Stimulated activated CD8-positive, alpha-beta memory T cell treated with anti-CD3 and anti-CD28 coated beads, Interleukin-15, amount 100 ng/mL, for 4 hours (primary cell): ENCODE measurements at places on chromosomes 1 and 21.

DNA sequence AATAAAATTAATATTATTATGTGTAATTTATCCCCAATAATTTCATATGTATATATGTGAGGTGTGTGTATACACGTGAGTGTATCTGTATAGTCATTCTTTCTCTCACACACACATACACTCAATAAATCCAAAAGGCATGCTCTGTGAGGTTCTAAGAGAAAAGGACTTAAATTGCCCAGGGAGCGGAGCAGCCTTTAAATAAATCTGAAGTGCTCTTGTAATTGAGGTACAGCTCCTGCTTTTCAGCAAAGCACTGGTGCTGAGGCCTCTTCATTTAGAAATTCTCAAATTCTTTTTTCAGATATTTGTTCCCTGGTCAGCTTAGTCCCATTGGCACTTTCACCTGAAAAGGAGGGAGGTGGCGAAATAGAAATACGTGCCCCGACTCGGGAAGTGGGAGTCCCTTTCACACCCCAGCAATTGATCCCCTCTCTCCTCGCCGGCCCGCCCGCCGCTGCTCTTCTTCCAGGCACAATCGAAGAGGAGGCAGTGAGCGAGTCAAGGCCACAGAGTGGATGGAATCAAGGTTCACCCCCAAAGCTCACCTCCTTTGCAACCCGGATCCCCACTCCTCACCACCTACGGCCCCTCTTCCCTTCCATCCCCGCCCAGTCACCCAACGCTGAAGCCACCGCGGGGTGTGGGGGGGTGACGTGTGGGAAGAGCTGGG lies 944 bp downstream of the PLPPR5 start:
- DNase-seq, result no peak

- no peak for DNase-seq
Observed at GRCh38 chr1:114517348-114517747, 6.3 kb upstream of the TRIM33 start.

DNA sequence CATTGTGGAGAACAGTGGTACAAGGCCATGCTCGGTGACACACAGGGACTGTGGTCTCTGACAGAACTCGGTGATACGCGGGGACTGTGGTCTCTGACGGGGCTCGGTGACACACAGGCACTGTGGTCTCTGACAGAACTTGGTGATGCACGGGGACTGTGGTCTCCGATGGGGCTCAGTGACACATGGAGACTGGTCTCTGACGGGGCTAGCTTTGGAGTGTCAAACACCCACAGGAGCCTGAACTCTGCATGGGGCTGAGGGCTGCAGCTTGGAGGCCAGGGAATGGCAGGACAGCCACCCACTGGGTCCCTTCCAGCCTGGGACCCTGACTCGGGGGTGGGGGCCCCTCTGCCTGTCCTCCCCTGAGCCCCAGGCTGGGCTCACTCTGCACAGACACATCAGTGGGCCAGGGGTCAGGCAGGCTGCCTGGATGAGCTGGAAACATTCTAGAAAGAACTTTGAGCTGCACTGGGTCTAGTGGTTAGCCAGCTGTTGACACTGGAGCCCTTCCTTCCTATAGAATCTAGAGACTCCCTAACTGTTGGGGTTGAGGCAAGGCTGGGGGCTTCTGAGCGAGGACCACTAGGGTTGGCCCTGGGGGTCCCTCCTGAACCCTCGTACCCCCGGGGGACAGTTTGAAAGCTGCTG lies 49.8 kb downstream of the DISP3 start:
- DNase-seq, result no peak

GRCh38 chr1:31422505-31423319 lies 9.7 kb downstream of the SERINC2 start:
- DNase-seq, result peak; percentile 37

- peak; percentile 4 for DNase-seq
Observed at GRCh38 chr21:17688912-17689874, 76.5 kb upstream of the BTG3 start.

- no peak for DNase-seq
Observed at GRCh38 chr1:63041660-63042059, 257.7 kb downstream of the ATG4C start.

GRCh38 chr1:45370575-45370974 lies 30.3 kb upstream of the MUTYH start:
- no peak for DNase-seq

DNA sequence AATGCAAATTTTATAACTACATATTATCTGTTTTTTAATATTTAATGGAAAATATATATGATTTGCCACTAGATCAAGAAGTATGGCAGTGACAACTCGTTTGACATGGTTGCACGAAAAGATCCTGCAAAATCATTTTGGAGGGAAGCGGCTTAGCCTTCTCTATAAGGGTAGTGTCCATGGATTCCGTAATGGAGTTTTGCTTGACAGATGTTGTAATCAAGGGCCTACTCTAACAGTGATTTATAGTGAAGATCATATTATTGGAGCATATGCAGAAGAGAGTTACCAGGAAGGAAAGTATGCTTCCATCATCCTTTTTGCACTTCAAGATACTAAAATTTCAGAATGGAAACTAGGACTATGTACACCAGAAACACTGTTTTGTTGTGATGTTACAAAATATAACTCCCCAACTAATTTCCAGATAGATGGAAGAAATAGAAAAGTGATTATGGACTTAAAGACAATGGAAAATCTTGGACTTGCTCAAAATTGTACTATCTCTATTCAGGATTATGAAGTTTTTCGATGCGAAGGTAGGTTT lies 556 bp downstream of the IFI44 start:
- no peak for DNase-seq

DNA sequence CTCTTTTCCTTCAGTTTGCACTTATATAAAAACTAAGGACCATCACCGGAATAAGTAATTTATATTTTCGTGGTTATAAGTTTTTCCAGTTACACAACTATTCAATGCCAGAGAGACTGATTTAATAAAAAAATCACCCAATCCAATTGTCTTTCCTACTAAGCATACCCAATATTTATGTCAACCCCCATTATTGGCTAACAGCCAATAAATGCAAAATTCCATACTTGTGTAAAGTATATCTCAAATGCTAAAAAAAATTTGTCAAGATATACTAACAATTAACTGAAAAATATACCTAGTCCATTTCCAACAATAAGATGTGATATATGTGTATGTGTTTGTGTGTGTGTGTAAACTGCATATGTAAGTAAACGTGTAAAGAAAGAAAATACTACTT lies 117.4 kb downstream of the AGBL4 start:
- DNase-seq, result no peak

DNA sequence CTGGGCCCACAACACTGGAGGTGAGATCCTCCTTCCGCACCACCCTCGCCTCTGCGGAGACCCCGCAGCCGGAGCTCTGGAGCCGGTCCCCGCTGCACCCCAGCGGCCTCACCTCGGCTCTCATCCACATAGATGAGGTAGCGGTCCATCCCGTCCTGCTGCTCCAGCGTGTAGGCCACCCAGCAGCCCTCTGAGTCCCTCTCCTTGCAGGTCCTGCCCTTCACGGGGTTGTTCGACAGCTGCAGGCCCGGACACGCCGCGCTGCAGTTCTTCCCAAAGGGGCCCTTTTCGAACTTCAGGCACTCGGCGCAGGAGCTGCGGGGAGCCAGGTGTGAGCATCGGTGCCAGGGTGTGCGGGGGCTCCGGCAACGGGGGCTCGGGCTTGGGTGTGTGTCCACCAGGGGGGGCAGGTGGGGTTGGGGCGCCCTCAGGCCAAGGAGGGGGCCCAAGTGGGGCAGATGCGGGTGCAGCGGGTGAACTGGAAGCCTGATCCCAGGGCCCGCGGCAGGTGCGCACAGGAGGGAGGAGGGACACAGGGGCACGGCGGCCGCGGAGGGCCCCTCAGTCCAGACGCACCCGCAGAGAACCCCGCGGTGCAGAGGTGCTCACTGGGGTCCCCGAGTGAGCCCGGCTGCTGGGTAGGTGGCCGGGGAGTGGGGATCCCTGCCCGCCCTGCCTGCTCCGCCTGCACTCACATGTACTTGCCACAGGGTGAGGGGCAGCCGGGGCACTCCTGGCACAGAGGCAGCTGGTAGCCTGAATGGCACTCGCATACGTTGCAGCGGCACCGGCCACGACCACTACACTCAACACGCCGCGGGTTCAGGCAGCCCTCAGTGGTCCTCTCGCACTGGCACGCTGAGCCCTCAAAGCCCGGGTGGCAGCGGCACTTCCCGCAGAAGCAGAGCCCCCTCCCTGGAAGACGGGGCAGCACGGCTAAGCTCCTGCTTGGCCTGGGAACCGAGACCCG lies 15.4 kb upstream of the PTTG1IP start:
- no peak for DNase-seq

DNA sequence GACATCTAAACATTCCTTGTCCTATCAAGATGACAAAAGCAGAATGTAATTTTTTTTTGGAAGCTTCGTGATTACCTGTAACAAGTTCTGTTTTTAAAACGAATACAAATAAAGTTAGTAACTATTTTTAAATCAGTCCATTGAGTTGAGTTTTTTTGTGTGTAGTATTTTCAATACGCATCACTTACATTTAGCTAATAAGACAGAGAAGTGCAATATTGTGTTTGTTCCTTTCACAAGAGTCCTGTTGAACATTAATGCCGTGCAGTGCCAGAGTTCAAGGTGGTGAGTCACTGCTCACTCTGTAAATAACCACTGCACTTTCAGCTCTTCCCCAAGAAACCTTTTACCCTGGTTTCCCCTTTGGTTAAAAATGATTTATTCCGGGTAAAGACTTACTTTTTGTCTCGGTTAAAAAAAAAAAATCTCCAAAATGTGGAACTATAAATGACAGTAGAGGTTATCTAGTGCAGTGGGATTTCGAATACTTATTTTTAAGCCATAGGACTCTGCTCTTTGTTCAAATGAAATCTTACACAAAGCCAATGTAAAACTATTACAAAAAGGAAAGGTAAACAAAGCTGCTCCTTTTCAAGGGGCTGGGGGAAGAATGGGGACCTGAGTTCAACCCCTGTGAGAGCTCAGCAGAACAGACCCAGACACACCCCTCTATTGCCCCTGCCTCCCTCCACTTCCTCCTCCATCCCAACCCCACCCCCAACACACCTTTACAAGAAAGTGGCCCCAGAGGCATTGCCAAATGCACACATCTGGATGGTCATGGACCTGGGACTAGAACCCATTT lies 14.8 kb upstream of the NCMAP start:
- DNase-seq, result no peak

GRCh38 chr1:108801101-108801500 lies 54.6 kb downstream of the STXBP3 start:
- no peak for DNase-seq
